ENCODE measurements at places on chromosomes 1 and 21. TPM values are rescaled to one million over a fixed set of nuclear protein-coding genes. Genes with fewer than 3 reads are reported as not detected.

The LYSMD1 gene
- total RNA-seq, result 5.0 TPM

The TNFRSF14 gene
- total RNA-seq, result 177 TPM

The VANGL2 gene
- not detected for total RNA-seq

The CA6 gene
- not detected for total RNA-seq

The VASH2 gene
- total RNA-seq, result under 0.01 TPM

The RNF186 gene
- total RNA-seq, result not detected

The LAPTM5 gene
- 66.7 TPM for total RNA-seq

The SLC25A34 gene
- 0.22 TPM for total RNA-seq

The LYPLA2 gene
- 108 TPM for total RNA-seq

Measured in lung microvascular endothelial cell (primary cell).